ENCODE measurements at places on chromosomes 3 and 15. TPM values are rescaled to one million over a fixed set of nuclear protein-coding genes. Genes with fewer than 3 reads are reported as not detected.

ZKSCAN7 gene
- 9.1 TPM for total RNA-seq

KIF15 gene
- total RNA-seq = 8.8 TPM

RASGRP1 gene
- 2.1 TPM for total RNA-seq

PLIN1 gene
- not detected for total RNA-seq

PODXL2 gene
- total RNA-seq = 9.2 TPM

POC1A gene
- total RNA-seq = 4.5 TPM

CCDC39 gene
- total RNA-seq = 0.10 TPM

MAPKAPK3 gene
- 42.0 TPM for total RNA-seq

NLGN1 gene
- 12.6 TPM for total RNA-seq

HYAL1 gene
- total RNA-seq = 1.2 TPM

ITIH1 gene
- total RNA-seq = not detected

CDHR4 gene
- not detected for total RNA-seq

CIAO2A gene
- total RNA-seq = 42.5 TPM

COL8A1 gene
- total RNA-seq = 22.4 TPM
